ENCODE measurements at places on chromosomes 5 and 9.

DNA sequence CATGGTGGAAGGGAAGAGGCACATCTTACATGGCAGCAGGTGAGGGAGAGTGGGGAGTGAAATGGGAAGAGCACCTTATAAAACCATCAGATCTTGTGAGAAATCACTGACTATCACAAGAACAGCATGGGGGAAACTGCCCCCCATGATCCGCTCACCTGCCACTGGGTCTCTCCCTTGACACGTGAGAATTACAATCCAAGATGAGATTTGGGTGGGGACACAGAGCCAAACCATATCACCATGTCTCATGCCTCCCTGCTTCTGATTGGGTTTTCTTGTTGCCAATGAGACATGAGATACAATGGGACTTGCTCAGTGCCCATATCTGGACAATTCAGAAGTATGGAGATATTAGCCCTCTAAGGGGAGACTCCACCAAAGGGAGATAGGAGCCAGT, 97.4 kb downstream of the TARS1 start:
- no peak for DNase-seq

- DNase-seq: peak; percentile 61
Measured at GRCh38 chr5:81852291-81853029, 101.6 kb upstream of the SSBP2 start.

- DNase-seq: no peak
Measured at GRCh38 chr5:56319526-56320181, 86.5 kb upstream of the ANKRD55 start.

- DNase-seq: peak; percentile 83
Measured at GRCh38 chr9:99105152-99106043, 485 bp downstream of the TGFBR1 start.

GRCh38 chr5:125150041-125150669, 403.7 kb upstream of the ZNF608 start:
- no peak for DNase-seq

- DNase-seq: no peak
Measured at GRCh38 chr9:88890546-88890945, 100.7 kb upstream of the S1PR3 start.

Measured in iPS-NIHi11 (cell line).